Skeletal muscle cell (primary cell): ENCODE measurements at places on chromosomes 5 and 9.

DNA sequence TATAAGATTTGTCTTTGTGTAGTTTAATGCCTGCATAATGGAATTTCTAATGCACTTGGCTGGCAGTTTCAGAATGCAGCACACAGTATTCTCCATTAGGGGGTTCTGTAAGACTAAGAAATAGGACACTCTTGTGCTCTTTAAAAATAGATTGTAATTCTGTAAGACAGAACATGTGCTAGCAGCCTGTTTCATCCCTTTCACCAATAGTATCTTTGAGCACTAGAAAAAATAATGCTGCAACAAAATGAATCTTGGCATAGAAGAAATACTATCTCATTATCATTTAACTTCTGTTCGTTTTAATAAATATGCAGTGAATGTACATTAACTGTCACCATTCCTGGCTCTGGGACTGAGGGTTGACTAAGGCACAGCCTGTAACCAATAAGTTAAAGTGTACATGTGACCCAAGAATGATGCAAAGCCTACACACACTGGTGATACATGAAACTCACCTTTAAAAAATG, 23.8 kb upstream of the ZNF622 start:
- DNase-seq, result no peak

GRCh38 chr5:176360894-176361436, 599 bp downstream of the KIAA1191 start:
- no peak for DNase-seq

- DNase-seq, result no peak
Observed at GRCh38 chr5:142446131-142446959, 121.5 kb upstream of the SPRY4 start.

GRCh38 chr5:99621772-99622681, 693.2 kb upstream of the CHD1 start:
- DNase-seq, result no peak

DNA sequence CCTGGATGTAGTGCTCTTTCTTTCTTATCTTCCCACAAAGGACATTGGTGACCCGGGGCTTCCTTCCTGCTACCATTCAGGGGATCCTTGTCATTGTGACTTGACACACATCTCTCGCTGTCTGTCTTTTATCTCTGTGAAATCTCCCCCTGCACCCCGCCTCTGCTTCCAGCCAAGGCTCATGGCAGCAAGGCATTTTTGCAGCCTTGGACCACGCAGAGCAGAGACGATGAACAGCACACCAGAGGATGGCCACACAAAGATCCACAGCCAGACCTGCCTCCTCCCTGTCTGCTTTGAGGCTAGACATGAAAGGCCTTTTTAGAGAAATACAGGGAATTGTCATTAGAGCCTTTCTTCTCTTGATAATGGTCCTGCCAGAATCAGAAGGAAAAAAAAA, 549.1 kb downstream of the CDK5RAP2 start:
- DNase-seq, result no peak

GRCh38 chr9:114374936-114375335, 12.8 kb downstream of the AKNA start:
- DNase-seq, result no peak
